ENCODE measurements at places on chromosomes 4 and X.

GRCh38 chr4:7197910-7198309 is 5.6 kb downstream of the SORCS2 start:
- no peak for DNase-seq

GRCh38 chr4:139014371-139015268 is 961 bp upstream of the NOCT start:
- peak; percentile 41 for DNase-seq

GRCh38 chr4:167883266-167883665 is 209.1 kb upstream of the ANXA10 start:
- no peak for DNase-seq

DNA sequence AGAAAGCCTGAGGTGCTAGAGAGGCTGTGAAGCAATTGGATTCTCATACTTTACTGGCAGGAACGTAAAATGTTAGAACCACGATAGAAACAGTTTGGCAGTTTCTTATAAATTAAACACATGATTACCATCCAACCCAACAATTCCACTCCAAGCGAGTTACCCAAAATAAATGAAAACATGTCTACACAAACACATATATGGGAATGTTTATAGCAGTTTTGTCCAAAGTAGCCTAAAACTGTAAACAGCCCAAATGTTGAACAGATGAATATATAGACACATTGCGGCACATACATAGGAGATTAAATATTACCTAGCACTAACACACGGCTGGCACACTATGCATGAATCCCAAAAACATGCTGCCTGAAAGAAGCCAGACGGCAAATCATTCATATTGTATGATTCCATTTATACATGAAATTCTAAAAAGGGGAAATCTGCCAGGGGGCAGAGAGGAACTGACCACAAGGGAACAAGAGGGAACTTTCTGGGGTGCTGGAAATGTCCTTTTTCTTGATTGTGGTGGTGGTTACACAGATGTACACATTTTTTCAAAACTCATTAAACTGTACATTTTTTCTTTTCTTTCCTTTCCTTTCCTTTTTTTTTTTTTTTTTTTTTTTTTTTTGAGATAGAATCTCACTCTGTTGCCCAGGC is 50.4 kb upstream of the SLC25A4 start:
- no peak for DNase-seq

DNA sequence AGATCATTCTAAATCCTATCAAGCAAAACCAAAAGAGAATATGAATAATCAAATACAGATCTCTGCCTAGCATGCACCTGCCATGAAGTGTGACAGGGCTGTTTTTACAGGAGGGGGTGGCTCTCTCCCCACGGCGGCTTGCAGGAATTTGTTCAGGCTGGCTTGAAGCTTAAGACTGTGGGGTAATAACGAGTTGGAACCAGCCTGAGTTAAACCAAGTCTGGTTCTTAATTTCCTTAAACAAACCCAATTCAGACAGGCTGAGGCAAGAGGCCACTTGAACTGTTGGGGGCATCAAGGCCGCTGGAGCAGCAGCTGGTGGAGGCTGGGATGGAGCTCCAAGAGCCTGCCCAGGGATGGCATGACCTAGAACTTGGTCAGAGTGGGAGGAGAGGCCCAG is 45.1 kb upstream of the LGI2 start:
- no peak for DNase-seq

DNA sequence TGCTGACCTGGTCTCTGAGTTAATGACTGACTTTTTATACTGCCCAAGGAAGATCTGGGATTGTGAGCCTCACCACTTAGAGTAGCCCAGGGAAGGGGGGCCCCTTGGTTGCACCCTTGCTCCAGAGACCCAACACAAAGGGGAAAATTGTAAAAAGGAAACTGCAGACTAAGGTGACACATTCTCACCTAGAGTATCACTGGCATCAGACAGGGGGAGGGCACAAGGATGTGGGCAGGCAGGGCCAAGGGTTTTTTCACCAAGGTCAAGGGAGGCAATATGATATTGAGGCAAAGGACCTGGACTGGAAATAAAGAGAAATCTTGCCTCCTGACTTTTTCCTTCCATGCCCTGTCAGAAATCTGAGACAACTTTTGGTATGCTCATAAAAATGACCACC is 386.2 kb upstream of the FGF16 start:
- no peak for DNase-seq

- DNase-seq = peak; percentile 35
These were observed 64.1 kb downstream of the QDPR start for GRCh38 chr4:17447675-17448298.

- DNase-seq = no peak
These were observed 1674.1 kb downstream of the PCDH7 start for GRCh38 chr4:32394255-32394654.
